ENCODE measurements at places on chromosomes 1 and 21.

DNA sequence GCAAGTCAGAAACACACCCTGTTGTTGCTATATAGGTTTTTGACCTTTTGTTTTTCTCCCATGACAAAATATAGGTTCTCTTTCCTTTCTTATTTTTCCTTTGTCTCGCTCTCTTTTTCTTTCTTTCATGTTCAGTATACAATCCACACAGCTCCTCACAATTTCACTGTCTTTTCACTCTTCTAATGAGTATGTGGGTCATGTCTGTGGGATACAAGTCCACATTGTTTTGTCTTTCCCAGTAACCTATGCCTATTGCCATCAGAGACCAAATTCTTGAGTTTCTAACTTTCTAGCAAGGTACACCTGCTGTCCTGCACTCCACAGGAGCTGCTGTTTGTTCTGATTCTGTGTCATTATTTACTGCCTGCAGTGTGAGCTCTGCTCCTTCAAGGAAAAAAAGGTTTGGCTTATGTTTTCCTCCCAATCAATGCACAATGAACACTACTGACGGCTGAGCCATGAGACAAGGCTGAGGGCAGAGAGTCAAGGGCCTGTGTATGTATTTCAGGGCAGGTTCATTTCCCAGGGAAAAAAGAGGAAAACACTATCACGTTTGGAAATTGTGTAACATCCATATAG lies 453.8 kb downstream of the NEGR1 start:
- DNase-seq = no peak

DNA sequence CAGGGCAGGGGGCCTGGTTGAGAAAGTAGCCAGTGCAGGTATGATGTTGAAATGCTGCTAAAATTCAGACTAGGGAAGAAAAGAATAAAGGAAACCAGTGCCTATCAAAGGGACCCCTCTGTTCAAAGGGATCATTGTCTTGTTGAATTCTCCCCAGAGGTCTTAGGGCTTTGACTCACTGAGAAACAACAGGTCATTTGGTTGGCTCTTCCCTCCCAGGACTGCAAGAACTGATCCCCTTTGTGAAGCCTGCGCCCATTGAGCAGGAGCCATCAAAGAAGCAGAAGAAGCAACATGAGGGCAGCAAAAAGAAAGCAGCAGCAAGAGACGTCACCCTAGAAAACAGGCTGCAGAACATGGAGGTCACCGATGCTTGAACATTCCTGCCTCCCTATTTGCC lies 11.8 kb upstream of the CELSR2 start:
- DNase-seq = no peak

DNA sequence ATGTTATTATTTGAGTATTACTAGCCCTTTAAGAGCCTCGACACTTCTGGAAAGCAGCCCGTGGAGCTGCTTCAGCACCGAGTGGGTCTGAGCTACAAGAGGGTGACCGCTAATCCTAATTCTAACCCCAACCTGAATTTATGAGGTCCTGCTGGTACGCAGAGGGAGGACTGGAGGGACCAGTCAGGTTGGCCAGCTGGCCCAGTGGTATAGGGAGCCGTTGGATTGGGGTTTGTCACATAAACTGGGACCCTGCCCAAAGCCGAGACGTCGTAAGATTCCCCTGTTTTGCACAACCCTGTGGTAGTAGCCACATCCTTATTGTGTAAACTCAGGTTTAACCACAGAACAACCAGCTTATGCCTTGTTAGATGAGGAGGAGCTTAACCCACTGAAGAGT lies 60.8 kb upstream of the F3 start:
- no peak for DNase-seq

GRCh38 chr1:235861857-235862256 lies 4.8 kb downstream of the LYST start:
- DNase-seq = no peak

DNA sequence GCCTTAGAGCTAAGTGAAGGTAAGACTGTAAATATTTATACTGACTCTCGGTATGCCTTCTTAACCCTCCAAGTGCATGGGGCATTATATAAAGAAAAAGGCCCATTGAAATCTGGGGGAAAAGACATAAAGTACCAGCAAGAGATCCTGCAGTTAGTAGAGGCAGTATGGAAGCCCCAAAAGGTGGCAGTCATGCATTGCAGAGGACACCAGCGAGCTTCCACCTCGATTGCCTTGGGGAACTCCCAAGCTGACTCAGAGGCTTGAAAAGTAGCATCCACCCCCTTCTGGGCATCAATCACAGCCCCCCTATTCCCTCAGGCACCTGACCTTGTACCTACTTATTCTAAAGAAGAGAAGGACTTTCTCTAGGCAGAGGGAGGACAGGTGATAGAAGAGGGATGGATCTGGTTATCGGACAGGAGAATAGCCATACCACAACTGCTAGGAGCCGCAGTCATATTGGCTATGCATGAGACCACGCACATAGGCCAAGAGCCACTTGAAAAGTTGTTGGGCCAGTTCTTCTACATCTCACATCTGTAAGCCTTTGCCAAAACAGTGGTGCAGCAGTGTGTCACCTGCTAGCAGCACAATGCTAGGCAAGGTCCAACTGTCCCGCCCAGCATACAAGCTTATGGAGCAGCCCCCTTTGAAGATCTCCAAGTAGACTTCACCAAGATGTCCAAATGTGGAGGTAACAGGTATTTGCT lies 19.4 kb downstream of the PLA2G2F start:
- no peak for DNase-seq

DNA sequence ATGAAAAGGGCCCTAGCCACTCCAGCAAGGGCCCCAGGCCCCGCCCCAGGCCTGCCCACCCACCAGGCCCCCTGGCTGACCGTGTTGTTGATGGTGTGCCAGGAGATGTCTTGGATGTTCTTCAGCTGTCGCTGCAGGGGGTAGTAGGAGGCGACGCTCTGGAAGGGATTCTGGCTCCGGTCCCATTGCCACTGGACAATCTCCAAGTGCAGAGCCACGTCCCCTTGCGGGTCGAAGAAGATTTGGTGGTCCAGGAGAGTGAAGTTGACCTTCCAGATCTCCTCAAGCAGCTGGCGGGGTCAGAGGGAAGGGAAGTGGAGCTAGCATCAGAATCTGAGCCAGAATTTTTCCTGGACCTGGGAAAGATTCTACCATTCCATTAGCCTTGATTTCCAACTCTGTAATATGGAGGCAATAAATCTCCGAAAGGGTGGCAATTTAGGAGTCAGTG lies 10.2 kb downstream of the TAS1R2 start:
- DNase-seq = no peak

DNA sequence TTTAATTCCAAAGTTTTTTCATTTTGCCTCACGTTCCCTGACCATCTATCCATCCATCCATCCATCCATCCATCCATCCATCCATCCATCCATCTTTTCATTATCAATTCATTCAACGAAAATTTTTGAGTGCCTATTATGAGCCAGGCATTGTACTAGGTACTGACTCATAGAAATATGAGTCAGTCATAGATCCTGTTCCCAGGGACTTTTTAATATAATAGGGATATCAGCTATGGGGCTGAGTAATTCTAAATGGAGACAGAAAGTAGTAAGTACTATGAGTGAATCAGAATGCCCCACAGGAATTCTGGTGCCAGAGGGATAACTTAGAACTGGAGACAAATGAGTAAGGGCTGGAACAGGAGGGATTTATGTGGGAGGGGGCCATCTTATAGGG lies 49.8 kb upstream of the GNG12 start:
- DNase-seq = no peak

GRCh38 chr1:221045842-221046831 lies 166.9 kb downstream of the HLX start:
- no peak for DNase-seq

DNA sequence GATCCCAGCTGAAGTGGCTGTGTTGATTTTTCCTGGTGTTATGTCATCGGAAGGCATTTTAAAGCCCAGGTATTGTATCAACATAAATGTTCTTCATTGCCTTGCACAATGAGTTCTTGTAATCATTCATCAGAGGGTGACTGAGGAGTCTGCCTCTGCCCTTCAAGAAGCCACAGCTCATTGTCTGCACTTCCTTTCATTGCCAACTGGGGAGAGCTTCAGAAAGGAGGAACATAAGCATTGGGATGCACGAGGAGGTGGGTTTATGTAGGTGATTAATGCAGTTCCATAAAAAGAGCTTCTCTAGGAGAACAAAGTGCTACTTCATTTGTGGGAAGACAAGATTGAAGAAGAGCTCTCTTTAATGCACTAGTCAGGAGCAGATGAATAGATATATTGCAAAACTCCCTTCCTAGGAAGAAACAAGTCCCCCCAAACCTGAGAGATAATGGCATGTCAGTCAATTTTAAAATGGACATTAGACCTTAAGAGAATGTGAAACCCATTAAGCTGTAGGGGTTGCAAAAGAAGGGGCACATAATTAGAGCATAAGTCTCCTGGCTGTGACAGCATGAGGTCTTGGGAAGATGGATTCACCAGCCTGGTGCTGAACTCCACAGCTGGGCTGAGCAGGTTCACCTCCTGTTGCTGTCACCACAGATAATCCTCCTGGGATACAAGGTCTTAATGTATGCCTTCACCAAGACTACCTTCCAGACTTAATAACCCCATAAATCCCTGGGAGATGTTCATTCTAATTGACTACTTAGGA lies 124.6 kb downstream of the BACH1 start:
- DNase-seq = no peak

GRCh38 chr1:22416555-22417454 lies 34.8 kb upstream of the ZBTB40 start:
- DNase-seq = no peak

- DNase-seq = no peak
Measured at GRCh38 chr1:225442123-225442505, 14.3 kb upstream of the LBR start.

DNA sequence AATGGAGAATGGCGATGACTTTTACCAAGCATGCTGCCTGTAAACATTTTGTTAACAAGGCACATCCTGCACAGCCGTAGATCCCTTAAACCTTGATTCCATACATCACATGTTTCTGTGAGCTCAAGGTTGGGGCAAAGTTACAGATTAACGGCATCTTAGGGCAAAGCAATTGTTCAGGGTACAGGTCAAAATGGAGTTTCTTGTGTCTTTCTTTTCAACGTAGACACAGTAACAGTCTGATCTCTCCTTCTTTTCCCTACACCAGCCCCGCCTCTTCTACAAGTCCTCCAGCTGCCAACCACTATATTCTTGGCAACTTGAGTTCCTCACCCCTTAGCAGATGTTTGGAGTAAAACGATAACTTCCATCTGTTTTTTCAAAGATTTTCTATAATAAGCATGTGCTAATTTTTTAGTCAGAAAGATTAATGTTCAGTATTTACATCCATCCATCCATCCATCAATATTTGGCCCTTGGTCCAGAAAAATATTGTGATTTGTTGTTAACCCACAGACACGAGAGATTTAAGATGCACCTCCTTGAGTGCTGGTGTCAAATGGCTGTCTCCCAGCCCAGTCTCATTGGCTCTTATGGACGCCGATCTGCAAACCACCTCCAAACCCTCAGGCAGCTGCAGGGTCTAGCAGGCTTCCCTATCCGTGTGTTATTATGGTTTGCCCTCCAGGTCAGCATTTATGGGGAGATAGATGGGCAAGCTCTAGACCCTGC lies 3.8 kb downstream of the DNALI1 start:
- no peak for DNase-seq

- DNase-seq = no peak
Measured at GRCh38 chr1:152968248-152968647, 2.2 kb upstream of the SPRR4 start.

- DNase-seq = no peak
Measured at GRCh38 chr1:46517932-46518498, 28.4 kb downstream of the DMBX1 start.

- no peak for DNase-seq
Measured at GRCh38 chr1:93690921-93691789, 9.5 kb upstream of the BCAR3 start.

GRCh38 chr1:30101487-30102227 lies 621.7 kb downstream of the MATN1 start:
- DNase-seq = no peak

- DNase-seq = no peak
Measured at GRCh38 chr1:241817331-241817792, 30.6 kb upstream of the EXO1 start.

GRCh38 chr1:184919892-184920291 lies 54.4 kb downstream of the NIBAN1 start:
- DNase-seq = no peak

- DNase-seq = no peak
Measured at GRCh38 chr1:26234644-26235370, 807 bp downstream of the CEP85 start.

DNA sequence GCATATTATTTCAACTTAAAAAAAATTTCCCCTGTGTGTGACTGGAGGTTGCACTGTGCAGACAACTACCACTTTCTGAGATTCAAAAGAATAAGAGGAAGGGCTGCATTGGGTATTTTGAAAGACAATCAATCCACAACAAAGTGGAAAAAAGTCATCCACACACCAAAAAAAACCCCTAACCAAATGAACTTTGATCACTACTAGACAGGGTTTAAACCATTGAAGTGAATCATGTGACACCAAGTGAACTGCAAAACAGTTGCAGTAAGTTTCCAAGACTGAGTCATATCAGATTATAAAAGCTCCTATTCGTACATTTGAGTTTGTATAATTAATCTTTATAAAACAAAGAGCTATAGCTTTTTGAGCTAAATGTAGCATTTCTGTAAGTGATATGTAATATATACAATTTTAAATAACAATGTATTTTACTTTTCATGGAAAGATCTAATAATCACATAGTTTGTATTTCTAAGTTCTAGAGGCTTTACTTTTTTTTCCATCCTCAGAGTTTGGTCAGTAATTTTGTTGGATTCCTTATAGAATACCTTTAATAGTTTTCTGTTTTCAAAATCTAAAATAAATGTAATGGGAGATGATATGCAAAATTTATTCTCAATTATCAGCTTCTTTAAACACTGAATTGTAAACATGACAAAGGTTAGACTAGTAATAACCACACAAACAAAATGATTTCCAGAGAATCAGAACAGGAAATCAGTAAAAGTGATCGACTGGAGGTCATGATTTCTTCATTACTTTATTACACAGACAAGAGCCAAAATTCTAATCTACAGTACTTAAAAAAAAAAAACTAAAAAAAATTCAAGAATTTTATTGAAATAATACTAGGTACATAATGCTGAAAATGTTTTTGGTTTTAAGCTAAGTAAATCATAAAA lies 50.5 kb upstream of the GFI1 start:
- DNase-seq = no peak

Measured in thoracic aorta (tissue), 2 donors.